Fibroblast of lung (primary cell): ENCODE measurements at places on chromosomes 4 and X. TPM values are rescaled to one million over a fixed set of nuclear protein-coding genes. Genes with fewer than 3 reads are reported as not detected.

GRCh38 chrX:15998350-15998749 is 125.0 kb upstream of the GRPR start:
- no peak for DNase-seq

- no peak for DNase-seq
These were observed 179.4 kb upstream of the CASK start for GRCh38 chrX:42102586-42103282.

XAGE1A gene
- total RNA-seq: not detected in 2 replicates

PRDM8 gene
- total RNA-seq: 2.6 and 8.8 TPM in 2 replicates

TBC1D25 gene
- total RNA-seq: 3.9 and 5.1 TPM in 2 replicates

- peak; percentile 4 for DNase-seq
These were observed 558.1 kb downstream of the IL1RAPL1 start for GRCh38 chrX:29145316-29145715.

DNA sequence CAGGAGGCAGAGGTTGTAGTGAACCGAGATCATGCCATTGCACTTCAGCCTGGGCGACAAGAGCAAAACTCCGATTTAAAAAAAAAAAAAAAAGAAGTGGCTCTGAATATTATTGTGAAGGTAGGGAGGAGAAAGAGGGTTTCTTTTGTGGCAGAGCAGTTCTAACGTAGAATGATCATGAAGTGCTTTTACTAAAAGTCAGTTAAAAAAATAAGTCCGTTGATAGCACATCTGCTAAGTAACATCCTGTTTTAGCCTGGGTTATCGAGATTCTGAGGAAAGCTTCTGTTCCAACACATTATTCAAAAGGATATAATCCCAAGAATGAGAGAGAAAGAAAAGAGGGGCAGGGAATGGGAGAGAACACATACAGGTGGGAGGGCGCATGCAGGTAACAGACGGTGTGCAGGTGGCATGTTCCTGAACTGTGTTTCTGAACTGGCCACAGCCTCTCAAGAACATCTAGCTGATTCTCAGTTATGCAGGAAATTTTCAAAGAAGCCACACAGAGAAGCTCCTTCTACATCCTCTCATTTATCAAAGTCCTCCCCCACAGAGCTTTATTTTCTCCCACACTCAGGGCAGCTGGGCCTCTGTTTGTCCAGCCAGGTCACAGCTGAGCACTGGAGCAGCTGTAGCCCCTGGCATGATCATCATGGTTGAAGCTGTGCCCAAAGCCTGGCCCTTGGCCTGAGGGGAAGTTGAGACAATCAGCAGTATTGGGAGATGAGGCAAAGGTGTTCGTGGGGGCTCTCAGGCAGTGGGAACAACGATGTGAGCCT is 342.3 kb downstream of the ZNF674 start:
- peak; percentile 67 for DNase-seq

DNA sequence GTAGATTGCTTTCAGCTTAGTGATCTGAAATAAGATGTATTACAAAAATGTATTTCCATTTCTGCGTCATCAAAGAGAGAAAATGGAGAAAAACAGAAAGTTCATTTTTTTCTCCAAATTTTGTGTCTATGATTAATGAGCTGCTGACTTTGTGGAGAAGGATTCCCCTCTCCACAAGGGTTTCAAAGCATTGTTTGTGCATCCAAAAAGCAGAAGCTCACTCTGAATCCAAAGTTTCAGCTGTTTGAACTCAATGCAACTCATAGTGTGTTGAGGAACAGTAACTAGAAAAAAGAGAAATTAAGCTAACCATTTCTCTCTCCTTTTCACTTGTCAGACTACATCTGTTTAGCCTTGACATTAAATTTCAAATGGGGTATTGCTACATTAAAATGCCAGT is 62.9 kb upstream of the SLC7A11 start:
- no peak for DNase-seq

GRCh38 chrX:55041514-55041913 is 10.7 kb upstream of the ALAS2 start:
- no peak for DNase-seq

SYP gene
- total RNA-seq: 0.17 and 0.26 TPM in 2 replicates

GLRB gene
- total RNA-seq: 13.6 and 25.9 TPM in 2 replicates

- DNase-seq: no peak
These were observed 26.7 kb downstream of the SULT1E1 start for GRCh38 chr4:69833251-69833650.

GRCh38 chrX:151019856-151020255 is 36.7 kb downstream of the HMGB3 start:
- DNase-seq: peak; percentile 41

MMRN1 gene
- total RNA-seq: under 0.01 TPM in 2 replicates

SPIN4 gene
- total RNA-seq: 1.3 and 1.8 TPM in 2 replicates

DNA sequence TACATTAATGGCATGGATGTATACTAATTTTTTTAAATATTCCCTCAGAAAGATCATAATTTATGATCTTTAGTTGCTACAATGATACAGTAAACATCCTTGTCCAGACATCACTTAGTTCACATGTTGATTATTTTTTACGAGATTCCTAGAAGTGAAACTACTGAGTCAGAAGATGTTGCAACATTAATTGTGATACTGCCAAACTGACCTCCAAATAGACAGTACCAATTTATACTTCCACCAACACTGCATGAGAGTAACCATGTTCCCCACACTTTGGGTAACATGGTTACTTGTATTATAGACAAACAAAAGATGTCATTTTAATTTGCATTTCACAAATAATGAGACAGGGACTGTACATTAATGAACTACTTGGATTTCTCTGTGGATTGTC is 19.6 kb downstream of the RCHY1 start:
- peak; percentile 88 for DNase-seq

DNA sequence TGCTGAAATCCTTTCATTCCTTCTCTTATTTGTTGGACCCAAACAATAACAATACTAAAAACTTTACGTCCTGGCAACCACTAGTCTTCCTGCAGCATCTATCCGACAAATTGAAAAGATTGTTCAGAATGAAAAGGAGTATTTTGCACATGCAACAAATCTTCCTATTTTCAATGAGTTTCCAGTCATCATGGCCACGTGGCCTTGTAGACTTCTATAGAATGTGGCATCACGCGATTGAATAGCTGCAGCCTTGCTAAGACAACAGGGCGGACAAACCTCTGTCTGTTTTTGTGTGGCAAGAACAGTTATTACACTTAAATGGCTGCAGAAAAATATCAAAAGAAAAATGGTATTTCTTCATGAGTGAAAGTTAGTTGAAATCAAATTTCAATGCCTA is 297.9 kb upstream of the LCORL start:
- DNase-seq: no peak

GRCh38 chr4:71348586-71348985 is 9.8 kb downstream of the SLC4A4 start:
- no peak for DNase-seq
